ENCODE measurements at places on chromosomes 5 and 9.

DNA sequence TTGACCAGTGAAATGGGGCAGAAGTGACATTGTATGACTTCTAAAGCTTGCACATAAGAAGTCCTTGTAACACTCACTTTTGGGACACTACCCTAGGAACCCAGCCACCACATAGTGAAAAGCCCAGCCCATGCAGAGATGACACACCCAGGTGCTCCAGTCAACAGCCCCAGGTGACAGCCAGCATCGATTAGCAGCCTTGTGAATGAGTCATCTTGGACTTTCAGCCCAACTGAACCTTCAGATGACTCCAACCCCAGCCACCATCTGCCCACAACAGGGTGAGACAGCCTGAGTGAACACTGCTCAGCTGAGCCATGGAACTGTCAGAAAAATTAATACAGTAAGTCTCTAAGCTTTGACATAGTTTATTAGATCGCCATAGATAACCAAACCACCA lies 458.6 kb downstream of the ZSWIM6 start:
- H3K27ac ChIP-seq: no peak overlapping the region
- H3K27me3 ChIP-seq: no peaks in the 10 kb centered on the region
- H3K4me3 ChIP-seq: no peak overlapping the region
- H3K36me3 ChIP-seq: no peaks in the 10 kb centered on the region
- no peak for DNase-seq
- no peaks in the 10 kb centered on the region for H3K4me1 ChIP-seq

GRCh38 chr5:135163964-135164363 lies 129.9 kb upstream of the PITX1 start:
- H3K27me3 ChIP-seq: peaks cover 7% of the 10 kb centered on the region
- H3K4me1 ChIP-seq: no peaks in the 10 kb centered on the region
- H3K4me3 ChIP-seq: no peak overlapping the region
- no peak overlapping the region for H3K27ac ChIP-seq
- DNase-seq: no peak

- no peaks in the 10 kb centered on the region for H3K36me3 ChIP-seq
- peaks cover 1% of the 10 kb centered on the region for H3K4me1 ChIP-seq
- H3K4me3 ChIP-seq: no peak overlapping the region
- no peaks in the 10 kb centered on the region for H3K27me3 ChIP-seq
- DNase-seq: no peak
Measured at GRCh38 chr9:34995670-34996060, 6.1 kb downstream of the DNAJB5 start.

GRCh38 chr5:179908528-179908927 lies 831 bp upstream of the TBC1D9B start:
- H3K4me3 ChIP-seq: no peak overlapping the region
- no peak overlapping the region for H3K27ac ChIP-seq
- peaks cover 15% of the 10 kb centered on the region for H3K36me3 ChIP-seq
- DNase-seq: no peak

DNA sequence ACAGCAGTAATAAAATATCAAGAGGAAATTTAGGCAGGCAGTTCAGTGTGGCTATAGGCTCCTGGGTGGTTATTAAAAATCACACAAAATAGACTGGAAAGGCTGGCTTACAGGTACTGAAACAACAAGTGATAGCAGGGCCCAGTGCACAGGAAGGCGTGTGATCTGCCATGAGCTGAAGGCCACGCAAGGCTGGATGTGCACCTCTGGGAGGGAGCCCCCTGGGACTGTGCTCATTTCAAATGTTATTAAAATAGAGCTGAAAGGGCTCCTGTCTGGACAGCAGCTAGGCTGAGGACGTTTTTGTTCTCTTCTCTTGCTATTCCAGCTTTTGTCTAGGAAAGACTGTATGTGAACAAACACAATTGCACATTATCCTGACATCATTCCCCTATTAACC lies 324.3 kb upstream of the RFX3 start:
- no peak overlapping the region for H3K27ac ChIP-seq
- no peak for DNase-seq
- H3K27me3 ChIP-seq: no peaks in the 10 kb centered on the region
- no peaks in the 10 kb centered on the region for H3K4me1 ChIP-seq

GRCh38 chr5:158514986-158515359 lies 584.7 kb downstream of the EBF1 start:
- no peak overlapping the region for H3K27ac ChIP-seq
- no peak for DNase-seq
- H3K4me1 ChIP-seq: no peaks in the 10 kb centered on the region
- H3K4me3 ChIP-seq: no peak overlapping the region
- H3K27me3 ChIP-seq: no peaks in the 10 kb centered on the region

DNA sequence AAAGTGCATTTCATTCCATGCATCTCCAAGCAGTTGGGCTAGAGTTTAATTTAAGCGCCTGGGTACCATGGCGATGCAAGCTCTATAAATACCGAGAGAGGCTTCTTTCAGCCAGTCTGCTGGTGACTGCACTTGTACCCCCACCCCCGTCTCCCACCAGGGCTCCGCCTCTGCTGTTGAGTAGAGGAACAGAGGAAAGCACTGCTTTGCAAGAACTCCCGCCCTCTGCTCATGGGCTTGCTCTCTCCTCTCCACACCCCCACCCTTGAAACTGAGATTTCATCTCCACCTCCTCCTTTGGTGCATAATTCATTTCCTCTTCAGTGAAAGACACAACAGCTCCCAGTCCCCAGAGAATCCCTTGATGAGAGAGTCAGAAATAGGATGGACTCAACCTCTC lies 5.1 kb upstream of the WWC1 start:
- peaks cover 6% of the 10 kb centered on the region for H3K27me3 ChIP-seq
- no peaks in the 10 kb centered on the region for H3K36me3 ChIP-seq
- H3K4me1 ChIP-seq: peaks cover 5% of the 10 kb centered on the region
- H3K4me3 ChIP-seq: no peak overlapping the region
- no peak overlapping the region for H3K27ac ChIP-seq
